ENCODE measurements at places on chromosomes 2 and 18.

DNA sequence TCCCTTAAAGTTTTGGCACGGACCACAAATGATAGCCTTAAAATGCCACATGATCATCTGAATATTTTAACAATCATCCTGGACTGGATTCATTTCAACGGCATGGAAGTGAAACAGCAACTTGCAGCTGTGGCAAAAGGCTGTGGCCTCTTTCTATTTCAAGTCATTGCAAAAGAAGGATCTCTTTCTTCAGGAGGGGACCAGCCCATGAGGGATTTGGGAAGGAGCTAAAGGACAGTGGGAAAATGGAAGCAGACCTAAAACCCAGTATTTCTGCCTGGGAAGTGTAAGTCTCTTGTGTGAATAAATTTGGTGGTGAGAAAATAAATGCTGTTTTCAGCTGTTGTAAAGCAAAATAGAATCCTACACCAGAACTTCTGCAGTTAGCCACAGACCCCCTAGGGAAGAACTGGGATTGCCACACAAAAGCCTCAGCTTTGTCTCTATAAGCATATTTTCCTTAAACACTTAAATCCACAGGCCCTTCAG is 107.3 kb upstream of the ZFP36L2 start:
- no peak for DNase-seq

- no peak for DNase-seq
Observed at GRCh38 chr2:68767031-68767961, 32.7 kb downstream of the ARHGAP25 start.

DNA sequence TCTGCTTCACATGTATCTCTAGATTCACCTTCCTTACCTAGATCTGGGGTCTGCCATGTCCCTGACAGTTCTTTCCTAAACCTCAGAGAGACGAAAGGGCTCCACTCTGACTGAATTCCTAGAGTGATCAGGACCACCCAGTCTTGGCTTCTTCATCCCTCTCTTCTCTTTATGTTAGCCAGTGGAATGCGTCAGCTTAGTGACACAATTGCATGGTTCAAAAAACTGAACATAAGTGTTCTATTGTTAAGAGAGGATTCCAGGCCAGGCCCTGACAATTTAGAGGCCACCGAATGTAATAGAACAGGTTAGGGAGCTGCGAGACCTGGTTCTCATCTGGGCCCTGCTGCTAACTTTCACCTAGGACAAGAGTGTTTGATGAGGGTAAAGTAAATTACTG is 10.0 kb downstream of the PRELID3A start:
- DNase-seq: no peak

DNA sequence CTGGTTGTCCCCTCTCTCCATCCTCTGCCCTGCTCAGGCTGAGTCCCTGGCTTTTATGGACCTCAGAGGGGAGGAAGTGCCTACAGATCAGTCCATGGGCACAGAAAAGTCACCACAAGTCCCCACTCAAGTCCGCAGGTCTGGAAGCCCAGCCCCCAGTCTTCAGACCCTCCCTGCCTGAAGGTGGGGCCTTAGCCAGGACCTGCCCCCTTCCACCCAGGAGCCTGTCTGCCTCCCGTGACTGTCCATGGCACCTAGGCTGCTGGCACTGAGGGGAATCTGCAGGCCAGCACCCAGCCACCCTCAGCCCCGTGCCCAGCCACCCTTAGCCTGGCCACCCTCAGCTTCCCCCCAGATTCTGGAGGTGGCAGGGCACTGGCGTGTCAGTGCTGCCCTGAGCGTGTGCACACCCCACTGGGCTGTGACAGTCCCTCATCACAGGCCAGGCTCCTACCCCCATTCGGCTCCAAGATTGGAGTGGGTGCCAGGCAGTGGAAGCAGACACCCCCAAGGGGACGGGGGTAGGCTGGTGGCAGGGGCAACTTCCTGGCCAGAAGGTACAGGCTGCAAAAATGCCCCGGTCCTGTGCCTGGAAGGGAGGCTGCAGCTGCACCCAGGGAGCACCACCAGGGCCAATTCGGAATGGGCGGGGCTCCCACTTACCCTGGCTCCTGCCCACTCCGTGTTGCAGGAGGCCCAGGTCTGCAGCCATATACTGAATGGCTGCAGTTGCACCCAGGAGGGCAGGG is 154.7 kb upstream of the RMP24 start:
- no peak for DNase-seq

DNA sequence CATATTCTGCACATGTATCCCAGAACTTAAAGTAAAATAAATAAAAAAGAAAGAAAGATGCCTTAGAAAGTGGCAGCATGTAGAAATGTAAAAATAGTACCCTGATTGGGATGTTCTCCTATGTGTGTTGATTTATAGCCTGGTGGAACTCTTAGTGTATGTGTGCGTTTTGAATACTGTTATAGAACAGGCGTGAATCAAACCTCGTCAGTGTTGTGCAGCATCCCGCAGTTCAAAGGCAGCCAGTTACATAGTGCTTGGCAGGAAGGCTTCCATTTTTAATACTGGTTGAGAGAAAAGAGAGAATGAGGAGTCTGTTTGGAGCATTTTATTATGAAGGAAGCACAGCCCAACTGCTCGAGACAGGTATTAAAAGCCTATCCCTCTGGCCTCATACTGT is 49.4 kb downstream of the TANC1 start:
- DNase-seq: no peak

DNA sequence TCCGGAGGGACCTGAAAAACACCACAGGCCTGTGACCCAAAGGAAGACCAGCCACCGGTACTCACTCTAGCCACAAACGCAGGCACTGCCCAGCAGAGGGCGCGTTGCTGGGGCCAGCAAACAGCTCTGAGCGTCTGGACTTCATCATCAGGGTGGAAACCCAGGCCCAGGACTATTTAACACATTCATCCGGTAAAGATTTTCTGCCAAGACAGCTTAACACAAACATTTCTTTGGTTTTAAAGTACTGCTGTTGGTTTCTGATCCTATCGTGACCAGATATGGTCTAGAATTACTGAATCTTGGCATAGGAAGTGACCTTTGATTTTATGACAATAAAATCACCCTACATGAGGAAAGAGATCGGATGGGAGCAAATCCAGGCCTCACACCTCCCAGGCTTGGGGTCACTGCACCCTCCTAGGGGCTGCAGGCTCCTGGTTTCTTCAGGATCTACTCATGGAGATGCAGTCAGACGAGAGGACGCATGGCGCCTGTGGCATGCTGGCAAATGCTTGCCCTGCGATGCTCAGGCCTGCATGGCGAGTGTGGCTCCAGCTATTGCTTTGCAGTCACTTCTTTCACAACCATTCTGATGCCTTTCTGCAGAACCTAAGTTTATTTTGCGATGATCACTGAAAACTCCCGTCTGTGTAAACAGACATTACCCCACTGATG is 130.4 kb downstream of the COL4A4 start:
- no peak for DNase-seq

DNA sequence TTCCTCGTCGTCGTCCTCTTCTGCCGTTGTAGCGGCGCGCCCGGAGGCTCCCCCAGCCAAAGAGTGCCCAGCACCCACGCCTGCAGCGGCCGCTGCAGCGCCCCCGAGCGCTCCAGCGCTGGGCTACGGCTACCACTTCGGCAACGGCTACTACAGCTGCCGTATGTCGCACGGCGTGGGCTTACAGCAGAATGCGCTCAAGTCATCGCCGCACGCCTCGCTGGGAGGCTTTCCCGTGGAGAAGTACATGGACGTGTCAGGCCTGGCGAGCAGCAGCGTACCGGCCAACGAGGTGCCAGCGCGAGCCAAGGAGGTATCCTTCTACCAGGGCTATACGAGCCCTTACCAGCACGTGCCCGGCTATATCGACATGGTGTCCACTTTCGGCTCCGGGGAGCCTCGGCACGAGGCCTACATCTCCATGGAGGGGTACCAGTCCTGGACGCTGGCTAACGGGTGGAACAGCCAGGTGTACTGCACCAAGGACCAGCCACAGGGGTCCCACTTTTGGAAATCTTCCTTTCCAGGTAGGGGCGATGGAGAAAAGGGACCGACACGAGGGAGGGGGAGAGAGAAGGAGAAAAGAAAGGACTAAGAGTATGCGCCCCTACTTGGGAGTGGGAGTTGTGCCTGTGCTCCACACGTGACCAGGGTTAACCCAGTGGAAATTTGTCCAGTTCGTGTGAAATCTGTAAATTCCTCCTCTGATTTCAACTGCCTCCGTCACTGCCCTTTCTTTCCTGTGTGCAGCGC is 800 bp downstream of the HOXD13 start:
- peak; percentile 38 for DNase-seq

DNA sequence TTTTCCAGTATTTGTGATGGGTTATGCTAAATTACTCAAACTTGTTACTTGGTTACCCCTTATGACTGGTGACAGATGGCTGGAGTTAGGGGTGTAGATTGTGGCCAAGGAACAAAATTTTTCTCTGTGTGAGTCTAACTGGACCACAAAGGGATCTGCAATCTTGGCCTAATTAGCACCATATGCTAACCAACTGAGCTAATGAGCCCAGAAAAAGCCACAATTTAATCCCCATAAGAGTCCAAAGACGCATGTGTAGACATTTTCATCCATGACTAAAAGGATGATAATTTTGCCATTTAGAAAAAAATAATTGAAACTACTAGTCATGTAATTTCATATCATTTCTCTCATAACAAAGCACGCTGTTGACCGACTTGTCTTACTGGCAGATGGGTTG is 151.2 kb downstream of the ABCA12 start:
- DNase-seq: no peak

DNA sequence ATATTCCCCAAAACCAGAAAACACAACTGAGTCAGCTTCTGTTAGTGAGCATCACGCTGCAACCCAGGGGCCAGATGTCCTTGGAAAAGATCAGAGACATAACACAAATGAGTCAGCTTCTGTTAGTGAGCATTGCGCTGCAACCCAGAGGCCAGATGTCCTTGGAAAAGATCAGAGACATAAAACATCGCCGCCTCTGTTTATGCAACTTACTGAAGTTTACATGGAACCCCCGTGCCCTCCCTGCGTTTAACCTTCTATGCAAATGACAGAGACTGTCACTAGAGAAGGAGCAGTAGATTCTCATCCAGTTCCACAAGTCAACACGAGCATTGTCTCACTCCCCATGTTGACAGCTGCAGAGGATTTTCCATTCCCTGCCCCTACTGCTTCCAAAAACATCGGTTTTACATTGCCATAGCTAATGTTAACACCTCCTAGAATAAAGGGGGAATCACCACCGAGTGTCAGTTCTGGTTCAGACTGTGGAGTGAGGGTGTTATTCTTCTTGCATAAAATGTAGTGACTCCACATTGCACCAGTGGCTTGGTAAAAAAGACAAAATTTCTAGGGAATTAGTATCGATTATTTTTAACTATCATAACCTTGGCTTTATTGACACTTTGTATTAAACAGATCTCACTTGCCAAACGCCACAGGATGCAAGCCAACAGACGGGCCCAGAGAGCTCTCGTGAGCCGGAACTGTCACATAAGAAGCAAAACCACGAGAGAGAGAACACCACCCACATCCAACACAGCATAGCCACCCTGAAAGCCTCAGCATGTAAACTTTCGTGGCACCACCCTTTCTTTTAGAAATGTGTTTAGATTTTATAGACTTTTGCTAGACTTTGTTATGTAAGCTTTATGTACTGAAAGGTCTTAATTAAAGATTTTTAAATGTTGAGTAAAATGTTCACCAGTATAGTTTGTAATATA is 87.7 kb downstream of the SH3YL1 start:
- DNase-seq: no peak
